Ecto neural progenitor cell (in vitro differentiated cells): ENCODE measurements at places on chromosomes 1 and 21.

DNA sequence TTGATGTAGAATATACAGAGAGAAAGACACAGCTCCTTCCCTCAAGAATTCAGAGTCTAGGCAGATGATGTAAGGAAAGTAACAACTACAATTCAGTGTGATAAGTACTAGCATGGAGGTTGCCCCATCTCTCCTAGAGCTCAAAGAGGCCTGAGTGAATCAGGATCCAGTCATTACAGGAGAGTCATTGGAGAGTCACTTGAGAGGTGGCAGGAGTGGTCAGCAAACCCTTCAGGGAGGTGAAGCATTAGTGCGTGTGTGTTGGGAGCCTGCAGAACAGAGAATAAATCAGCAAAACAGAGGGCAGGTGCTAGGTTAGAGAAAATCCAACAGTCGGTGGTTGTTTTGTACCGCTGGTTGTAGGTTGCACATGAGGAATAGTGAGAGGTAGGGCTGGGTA, 46.1 kb downstream of the GRIK1 start:
- DNase-seq = no peak

- DNase-seq = no peak
These were observed 60.5 kb downstream of the USP24 start for GRCh38 chr1:55154616-55155015.

- DNase-seq = no peak
These were observed 87.5 kb downstream of the CAMTA1 start for GRCh38 chr1:6872573-6873261.

GRCh38 chr1:226763905-226764264, 24.8 kb upstream of the ITPKB start:
- no peak for DNase-seq

DNA sequence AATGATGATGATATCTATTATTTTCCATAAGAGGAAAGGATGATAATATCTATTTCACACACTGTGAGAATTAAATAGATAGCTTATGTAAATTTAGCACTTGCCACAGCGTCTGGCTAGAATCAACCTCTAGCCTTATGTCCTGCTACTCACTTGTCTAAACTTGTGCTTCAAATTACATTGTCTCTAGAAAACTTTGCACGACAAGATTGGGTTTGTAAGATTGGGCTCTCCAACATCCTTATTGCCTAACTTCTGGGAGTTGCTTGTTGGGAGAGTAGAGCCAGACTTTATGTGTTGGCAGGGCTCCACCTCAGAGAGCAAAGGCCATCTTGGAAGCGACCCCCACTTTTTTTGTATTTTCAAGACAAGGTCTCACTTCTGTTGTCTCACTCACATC, 50.0 kb upstream of the POGK start:
- DNase-seq = no peak

- no peak for DNase-seq
These were observed 4.0 kb downstream of the RGS16 start for GRCh38 chr1:182600036-182600713.

DNA sequence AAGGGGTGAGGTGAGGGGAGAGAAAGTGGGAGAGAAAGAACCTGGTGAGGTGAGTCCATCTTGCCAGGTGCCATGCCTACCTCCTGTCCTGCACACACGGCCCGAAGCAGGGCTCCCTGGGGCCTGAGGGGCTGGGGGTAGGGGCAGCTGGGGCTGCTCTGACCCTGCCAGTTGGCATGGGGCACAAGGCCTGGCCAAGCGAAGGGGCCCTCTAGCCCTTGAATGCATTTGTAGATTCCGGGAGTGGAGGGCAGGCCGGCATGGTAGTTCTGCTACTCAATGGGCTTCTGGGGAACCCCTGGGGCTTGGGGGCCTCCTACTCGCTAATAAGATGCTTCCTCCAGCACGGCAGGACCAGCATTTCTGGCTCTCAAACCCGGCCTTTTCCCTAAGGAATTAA, 3.6 kb upstream of the PRDM16 start:
- peak; percentile 35 for DNase-seq

DNA sequence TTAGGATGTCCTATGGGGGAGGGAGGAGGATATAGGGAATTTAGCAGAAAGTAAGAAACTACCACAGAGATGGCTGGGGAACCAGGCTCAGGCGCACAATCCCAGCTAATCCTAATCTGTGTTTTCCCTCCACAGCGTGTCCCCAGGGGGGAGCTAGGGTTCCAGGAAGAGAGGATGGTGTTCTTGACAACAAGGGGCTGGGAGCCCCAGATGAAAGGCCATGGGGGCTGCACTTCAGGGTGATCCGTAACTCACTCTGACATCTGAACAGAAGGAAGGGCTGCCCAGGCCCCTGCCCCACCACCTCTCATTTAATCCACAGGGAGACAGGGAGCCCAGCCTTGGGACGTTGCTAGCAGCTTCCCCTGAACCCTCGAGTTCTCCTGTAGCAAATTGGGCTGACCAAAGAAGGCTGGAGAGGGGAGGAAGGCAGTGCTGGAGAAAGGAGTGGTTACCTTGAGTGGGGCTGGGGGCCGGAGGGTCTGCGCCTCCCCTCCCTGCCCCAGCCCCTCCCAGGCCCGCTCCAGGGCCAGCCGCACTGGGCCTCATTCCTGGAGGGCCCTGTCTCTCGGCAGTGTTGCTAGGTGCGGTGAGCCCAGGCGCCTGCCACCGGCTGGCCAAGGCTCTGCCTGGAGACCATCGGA, 131.7 kb downstream of the TMEM53 start:
- peak; percentile 67 for DNase-seq

- DNase-seq = no peak
These were observed 45.7 kb upstream of the DEPDC1 start for GRCh38 chr1:68542586-68542985.

DNA sequence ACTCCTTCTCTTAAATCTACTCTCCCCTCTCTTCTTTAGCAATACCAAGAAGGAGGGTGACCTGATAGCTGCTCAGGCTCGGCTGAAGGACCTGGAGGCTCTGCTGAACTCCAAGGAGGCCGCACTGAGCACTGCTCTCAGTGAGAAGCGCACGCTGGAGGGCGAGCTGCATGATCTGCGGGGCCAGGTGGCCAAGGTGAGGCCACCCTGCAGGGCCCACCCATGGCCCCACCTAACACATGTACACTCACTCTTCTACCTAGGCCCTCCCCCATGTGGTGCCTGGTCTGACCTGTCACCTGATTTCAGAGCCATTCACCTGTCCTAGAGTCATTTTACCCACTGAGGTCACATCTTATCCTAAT, 16.0 kb downstream of the LMNA start:
- no peak for DNase-seq

- no peak for DNase-seq
These were observed 6.1 kb upstream of the PLA2G5 start for GRCh38 chr1:20063861-20064292.
